ENCODE measurements at places on chromosomes 4 and X. TPM values are rescaled to one million over a fixed set of nuclear protein-coding genes. Genes with fewer than 3 reads are reported as not detected.
A peak's percentile ranks its signal among the peaks of the same experiment; 100 is the strongest.

GRCh38 chr4:7431696-7432530, 2.8 kb downstream of the PSAPL1 start:
- H3K27me3 ChIP-seq: no peaks in the 10 kb centered on the region
- H3K4me1 ChIP-seq: peaks cover 4% of the 10 kb centered on the region
- no peak overlapping the region for H3K4me3 ChIP-seq
- no peak overlapping the region for H3K27ac ChIP-seq

- DNase-seq: no peak
- H3K27ac ChIP-seq: no peak overlapping the region
- H3K4me3 ChIP-seq: no peak overlapping the region
- peaks cover 34% of the 10 kb centered on the region for H3K36me3 ChIP-seq
Observed at GRCh38 chr4:120812216-120812615, 110.3 kb downstream of the PRDM5 start.

The TMEM31 gene
- not detected for total RNA-seq

DNA sequence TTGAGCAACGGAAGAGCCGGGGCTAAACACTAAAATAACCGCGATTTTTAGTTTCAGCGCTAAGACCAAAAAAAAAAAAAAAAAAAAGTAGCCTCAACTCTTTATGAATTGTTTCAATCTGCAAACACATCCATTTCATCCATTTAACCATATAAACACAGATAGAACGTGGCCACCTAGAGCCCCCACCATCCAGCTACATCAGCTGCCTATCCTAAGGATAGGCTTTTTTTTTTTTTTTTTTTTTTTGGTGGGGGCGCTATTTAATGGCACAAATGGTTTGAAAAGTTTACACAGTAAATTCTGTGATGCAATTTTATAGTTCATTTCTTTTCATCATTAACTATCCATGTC, 492 bp upstream of the HDAC8 start:
- peaks cover 15% of the 10 kb centered on the region for H3K36me3 ChIP-seq
- peak overlapping the region; percentile 66 for H3K4me3 ChIP-seq
- H3K4me1 ChIP-seq: peaks cover 6% of the 10 kb centered on the region
- H3K27ac ChIP-seq: peak overlapping the region; percentile 85
- no peaks in the 10 kb centered on the region for H3K27me3 ChIP-seq

DNA sequence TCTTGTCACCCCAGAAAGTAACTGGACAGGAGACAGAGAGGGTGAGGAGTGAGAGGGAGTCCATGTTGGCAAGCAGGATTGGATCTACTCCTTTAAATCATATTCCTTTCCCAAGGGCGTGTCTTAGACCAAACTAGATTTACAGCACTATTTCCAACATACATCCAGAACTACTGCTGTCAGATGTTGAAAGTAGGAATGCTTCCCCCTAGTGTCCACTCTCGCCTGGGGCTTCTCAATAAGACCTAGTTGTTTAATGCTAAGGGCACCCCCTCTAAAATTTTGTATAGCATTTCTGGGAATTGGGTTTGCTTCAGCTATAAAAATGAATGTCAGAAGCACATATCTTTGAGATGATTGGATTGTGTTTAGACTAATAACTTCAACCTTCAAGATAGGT, 13.3 kb downstream of the OFD1 start:
- H3K4me1 ChIP-seq: no peaks in the 10 kb centered on the region
- H3K27me3 ChIP-seq: no peaks in the 10 kb centered on the region
- H3K27ac ChIP-seq: no peak overlapping the region
- DNase-seq: peak; percentile 18
- no peak overlapping the region for H3K4me3 ChIP-seq
- H3K36me3 ChIP-seq: peaks cover 68% of the 10 kb centered on the region

DNA sequence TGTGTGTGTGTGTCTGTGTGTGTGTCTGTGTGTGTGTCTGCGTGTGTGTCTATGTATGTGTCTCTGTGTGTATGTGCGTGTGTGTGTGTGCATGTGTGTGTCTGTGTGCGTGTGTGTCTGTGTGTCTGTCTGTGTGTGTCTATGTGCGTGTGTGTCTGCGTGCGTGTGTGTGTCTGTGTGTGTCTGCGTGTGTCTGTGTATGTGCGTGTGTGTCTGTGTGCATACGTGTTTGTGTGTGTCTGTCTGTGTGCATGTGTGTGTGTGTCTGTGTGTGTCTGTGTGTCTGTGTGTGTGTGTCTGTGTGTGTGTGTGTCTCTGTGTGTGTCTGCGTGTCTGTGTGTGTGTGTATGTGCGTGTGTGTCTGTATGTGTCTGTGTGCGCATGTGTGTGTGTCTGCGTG, 35.6 kb downstream of the SLITRK2 start:
- H3K4me3 ChIP-seq: no peak overlapping the region
- no peaks in the 10 kb centered on the region for H3K4me1 ChIP-seq
- no peak overlapping the region for H3K27ac ChIP-seq
- no peaks in the 10 kb centered on the region for H3K36me3 ChIP-seq
- no peaks in the 10 kb centered on the region for H3K27me3 ChIP-seq

The TSC22D3 gene
- total RNA-seq: 36.7 TPM
